ENCODE measurements at places on chromosomes 16 and 17.

DNA sequence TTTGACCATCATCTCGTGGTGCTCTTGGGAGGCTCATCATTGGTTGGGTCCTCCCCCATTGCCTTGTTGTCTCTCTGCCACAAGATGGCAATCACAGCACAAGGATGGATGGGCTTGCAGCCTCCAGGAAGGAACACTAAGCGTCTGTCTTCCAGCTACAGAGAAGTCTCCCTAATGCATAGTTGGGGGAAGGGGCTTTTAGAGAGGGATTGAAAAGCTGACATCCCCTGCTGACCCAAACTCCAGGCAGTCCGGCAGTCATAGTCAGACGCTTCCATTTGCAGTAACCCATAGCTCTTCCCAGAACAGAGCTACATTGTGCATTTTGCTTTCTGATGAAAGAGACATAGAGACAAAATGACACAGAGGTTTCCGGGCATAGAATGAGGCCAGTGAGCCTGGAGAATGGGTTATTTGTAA is 111.4 kb downstream of the UTP18 start:
- no peak for DNase-seq

- DNase-seq: no peak
Measured at GRCh38 chr17:75365009-75365930, 40.2 kb downstream of the GRB2 start.

DNA sequence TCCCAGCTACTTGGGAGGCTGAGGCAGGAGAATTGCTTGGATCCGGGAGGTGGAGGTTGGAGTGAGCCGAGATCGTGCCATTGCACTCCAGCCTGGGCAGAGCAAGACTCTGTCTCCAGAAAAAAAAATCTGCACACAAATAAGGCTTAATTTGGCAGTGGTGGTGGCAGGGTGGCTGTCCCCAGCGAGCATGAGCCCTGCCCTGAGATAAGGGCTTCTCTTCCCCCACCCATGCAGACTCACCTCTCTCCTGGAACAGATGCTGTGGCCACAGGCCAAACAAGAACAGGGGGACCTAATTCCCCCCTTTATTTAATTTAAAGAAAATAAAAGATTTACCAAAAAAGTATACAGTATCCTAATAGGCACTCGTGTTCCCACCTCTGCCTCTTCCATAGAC is 157.2 kb downstream of the RAB11FIP4 start:
- DNase-seq: no peak

DNA sequence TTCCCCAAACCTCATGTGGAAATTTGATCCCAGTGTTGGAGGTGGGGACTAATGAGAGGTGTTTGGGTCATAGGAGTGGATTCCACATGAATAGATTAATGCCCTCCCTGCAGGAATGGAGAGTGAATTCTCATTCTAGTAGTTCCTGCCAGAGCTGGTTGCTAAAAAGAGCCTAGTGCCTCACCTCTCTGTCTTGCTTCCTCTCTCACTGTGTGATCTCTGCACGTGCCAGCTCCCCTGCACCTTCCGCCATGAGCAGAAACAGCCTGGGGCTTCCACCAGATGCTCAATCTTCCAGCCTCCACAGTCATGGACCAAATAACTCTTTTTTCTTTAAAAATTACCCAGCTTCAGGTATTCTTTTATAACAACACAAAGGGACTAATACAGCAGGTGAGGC is 72.9 kb upstream of the CLEC3A start:
- DNase-seq: no peak

DNA sequence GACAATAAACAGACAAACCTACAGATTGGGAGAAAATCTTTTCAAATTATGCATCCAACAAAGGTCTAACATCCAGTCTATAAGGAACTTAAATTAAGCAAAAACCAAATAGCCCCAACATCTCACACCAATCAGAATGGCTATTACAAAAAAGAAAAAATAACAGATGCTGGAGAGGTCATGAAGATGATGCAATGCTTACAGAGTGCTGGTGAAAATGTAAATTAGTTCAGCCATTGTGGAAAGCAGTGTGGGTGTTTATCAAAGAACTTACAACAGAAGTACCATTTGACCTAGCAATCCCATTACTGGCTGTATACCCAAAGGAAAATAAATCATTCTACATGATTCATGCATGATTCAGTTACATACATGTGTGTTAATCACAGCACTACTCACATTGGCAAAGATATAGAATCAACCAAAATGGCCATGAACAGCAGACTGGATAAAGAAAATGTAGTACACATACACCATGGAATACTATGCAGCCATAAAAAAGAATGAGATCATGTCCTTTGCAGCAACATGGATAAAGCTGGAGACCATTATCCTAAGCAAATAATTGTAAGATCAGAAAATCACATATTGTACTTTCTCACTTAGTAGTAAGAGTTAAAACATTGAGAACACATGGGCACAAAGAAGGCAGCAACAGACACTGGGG is 223.9 kb upstream of the WSB1 start:
- DNase-seq: no peak

DNA sequence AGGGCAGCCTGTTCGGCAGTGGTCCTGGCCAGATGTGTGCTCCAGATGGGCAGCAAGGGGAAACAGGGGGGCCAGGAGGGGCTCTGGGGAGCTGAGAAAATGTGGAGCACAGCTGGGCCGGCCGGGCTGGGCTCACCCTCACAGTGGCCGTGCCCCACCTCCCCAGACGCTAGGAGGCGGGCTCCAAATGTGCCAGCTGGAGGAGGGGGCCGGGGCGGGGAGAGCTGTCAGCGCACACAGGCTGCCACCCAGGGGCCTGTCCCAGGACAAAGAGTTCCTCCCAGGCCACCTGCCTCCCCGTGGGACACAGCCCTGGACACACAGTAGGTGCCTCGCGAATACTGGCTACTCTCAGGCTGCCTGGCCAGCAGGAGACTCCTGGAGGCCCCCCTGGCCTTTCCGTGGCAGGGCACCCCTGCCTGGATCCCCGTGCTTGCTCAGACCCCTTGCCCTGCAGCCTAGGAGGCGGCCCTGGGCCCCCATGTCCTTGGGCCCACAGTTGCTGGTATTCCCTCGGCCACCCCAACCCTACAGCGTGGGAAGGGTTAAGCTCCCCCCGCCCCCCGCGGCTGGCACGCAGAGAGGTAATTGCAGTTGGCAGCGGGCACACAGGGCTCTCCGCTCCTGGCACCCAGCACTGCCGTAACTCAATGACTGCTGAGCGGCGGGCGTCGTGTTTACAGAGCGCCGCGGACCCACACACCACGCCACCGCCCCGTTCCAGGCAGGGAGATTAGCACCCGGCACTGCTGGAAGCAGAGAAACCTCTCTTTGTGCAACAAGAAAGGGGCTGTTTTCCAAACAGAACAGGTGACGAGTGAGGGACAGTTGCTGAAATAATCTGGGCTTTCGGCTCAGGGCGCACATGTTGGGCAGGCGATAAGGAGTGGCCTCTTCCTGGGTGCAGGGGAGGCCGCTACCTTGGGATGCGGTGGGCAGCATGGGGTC is 32.2 kb downstream of the BAHCC1 start:
- DNase-seq: no peak

GRCh38 chr17:3960764-3961163 is 3.5 kb downstream of the ATP2A3 start:
- no peak for DNase-seq

DNA sequence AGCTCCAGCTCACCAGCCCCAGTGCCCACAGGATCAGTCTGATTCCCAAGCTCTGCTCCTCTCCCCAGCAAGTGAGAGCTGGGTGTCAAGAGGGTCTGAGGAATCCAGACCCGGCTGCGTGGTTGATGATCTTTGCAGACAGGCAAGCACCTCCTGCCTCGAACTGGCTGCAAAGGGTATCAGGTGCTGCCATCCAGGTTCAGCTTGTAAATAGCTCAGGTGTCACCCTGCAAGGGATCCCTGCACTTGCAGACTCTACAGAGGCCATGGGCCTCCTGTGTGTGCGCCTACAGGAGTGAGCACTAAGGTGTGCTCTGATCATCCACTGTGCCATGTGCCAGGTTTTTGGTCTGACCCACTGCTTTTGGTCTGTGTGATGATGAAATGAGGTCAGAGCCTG is 16.2 kb downstream of the DEXI start:
- DNase-seq: no peak

GRCh38 chr17:38601539-38602351 is 4.0 kb downstream of the SRCIN1 start:
- peak; percentile 75 for DNase-seq

DNA sequence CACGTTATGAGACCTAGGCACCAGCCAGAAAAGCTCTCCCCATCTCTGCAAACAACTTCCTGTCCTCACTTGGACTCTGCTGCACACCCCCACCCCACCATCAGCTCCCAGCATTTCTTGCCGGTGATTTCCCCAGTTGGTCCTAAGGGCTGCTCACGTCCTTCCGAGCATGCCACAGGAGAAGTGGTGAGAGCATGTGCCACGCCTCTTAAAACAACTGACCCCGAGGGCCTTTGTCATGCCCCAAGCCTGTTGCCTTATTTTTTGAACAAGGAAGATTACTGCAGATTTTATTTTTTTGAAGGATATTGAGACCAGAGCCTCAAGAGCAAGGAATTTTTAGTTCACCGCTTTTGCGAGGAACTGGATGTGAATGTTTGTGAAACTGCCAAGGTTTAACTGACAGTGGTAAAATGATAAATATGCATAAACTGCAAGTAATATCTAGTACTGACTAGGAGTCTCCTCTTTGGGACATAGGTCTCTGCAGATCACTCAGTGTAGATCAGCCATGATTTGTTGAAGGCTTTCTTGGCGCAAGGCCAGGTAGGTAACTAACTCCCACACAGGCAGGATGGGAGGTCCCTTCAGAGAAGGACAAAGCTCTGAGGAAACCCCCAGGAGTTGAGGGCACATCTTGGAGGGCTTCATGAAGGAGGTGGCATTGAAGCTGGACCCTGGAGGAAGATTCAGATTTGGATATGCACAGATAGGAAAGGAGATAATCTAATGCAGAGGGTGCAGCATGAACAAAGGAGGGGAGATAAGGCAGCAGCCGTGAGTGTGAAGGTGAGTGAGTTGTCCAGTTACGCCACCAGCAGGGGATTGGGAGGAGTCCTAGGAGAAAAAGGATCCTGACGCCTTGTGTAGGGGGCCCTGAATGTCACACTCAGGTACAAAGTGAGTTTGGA is 44.7 kb downstream of the TMEM132E start:
- no peak for DNase-seq

DNA sequence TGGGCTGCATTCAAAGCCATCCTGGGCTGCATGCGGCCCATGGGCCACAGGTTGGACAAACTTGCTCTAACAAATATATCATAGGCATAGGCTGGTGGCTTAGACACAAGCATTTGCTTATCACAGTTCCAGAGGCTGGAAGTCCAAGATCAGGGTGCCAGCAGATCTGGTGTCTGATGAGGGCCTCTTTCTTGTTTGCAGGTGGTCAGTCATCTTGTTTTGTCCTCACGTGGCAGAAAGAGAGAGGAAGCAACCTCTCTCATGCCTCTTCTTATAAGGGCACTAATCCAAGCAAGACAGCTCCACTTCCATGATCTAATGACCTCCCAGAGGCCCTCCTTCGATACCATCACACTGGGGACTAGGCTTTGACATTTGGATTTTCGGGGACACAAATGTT is 238.7 kb upstream of the TNRC6C start:
- no peak for DNase-seq

DNA sequence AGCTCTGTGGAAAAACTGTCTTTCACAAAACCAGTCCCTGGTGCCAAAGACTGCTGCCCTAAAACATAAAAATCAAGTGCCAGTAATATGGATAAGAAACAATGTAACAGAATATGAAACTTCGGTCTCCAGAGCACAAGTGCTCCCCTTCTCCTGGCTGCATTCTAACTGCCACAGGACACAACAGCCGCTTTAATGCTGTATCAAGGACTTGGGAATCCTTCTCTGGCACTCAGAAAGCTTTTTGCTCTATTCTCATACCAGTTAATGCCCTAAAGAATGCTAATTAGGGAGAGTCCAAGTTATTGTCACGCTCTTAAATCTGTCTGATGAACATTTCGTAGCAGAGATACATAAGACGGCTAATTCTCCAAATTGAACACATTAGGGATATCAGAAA is 90.9 kb downstream of the PARN start:
- DNase-seq: no peak

- no peak for DNase-seq
Measured at GRCh38 chr16:10312784-10313724, 72.8 kb upstream of the ATF7IP2 start.

GRCh38 chr16:66039793-66040192 is 326.7 kb upstream of the CDH5 start:
- DNase-seq: no peak

DNA sequence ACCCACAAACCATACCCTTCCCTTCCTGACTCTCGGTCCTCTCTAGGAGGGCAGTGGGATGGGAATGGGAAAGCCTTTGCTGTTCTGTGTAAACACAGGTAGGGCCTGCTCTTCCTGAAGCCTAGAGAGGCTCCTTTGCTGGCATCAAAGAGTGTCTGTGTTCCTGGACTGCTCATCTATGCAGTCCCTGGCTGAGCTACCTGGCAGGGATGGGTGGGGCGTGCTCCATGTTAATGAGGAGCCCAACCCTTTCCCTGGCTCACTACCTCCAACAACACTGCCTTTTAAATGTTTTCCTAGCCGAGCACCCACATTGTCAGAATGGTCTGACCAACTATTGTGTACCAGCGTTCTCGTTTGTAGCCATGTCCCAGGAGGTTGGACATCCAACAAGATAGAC is 26.6 kb upstream of the NAGLU start:
- no peak for DNase-seq

DNA sequence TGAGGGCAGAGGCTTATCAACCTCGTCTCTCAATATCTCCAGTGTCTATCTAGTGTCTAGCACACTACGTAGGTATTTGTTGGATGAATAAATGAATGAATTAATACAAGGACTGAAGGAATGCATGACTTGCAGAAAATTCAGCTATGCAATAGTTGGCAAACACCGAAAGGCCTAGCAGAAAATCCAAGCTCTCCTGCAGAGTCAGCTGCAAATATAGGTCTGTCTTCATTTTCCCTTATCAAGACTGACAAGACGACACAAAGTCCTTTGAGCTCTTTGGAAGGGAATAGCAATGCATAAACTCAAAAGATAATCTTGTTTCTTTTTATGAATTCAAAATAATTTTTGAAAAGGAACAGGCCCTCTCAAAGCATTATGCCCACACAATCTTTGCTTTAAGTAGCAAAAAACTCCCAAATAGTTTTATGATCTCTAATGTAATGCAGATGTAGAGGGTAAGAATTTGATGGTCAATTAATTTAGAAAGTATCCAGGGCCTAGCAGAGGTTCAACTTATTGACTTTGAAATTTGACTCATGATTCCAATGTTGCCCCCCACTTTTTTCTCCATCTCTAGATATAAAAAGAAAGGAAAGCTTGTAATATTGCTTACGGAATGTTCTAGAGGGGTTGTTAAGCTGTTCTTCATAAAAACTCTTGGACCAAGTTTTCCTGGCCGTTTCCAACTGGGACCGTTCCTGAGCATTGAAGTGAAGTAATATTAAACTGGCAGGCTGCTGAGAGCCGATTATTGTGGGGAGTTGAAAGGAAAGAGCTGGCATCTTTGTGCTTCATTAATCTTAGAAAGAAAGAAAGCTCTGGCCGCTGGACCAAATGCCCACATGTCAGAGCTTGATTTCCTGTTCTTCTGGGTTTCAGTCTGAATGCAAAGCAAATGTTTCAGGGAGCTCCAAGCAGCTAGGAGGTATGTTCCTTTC is 227.3 kb downstream of the HS3ST3A1 start:
- DNase-seq: no peak
